Stimulated activated CD4-positive, alpha-beta T cell treated with anti-CD3 and anti-CD28 coated beads, TNF-alpha, amount 100 ng/mL, for 48 hours (primary cell): ENCODE measurements at places on chromosomes 12 and 14.

DNA sequence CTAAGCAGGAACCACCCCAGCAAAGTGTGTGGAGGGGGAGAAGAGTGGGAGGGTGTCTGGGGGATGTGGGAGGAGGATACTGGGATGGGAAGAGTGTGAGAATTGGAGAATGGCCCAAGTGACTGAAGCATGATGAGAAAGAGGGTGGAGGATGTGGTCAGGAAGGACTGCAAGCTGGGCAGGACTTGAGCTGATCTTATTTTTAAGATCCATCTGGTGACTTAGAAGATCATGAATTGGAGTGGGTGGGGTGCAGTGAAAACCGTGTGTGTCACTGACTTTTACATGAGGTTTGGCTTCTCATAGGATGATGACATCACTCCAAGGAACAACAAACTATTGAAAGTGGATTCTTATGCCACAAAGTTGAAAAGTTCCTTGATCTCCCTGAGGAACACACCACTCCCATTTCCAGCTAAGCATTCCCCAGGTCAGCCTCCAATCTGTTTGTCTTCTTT, 287.5 kb downstream of the GALC start:
- no peak for DNase-seq

GRCh38 chr12:97363693-97364092, 98.9 kb upstream of the RMST start:
- no peak for DNase-seq

- DNase-seq = no peak
Measured at GRCh38 chr14:99744873-99745224, 48.4 kb upstream of the EML1 start.

GRCh38 chr12:70110085-70110484, 133.1 kb upstream of the CNOT2 start:
- no peak for DNase-seq

- DNase-seq = no peak
Measured at GRCh38 chr12:18145924-18146323, 55.9 kb upstream of the RERGL start.

DNA sequence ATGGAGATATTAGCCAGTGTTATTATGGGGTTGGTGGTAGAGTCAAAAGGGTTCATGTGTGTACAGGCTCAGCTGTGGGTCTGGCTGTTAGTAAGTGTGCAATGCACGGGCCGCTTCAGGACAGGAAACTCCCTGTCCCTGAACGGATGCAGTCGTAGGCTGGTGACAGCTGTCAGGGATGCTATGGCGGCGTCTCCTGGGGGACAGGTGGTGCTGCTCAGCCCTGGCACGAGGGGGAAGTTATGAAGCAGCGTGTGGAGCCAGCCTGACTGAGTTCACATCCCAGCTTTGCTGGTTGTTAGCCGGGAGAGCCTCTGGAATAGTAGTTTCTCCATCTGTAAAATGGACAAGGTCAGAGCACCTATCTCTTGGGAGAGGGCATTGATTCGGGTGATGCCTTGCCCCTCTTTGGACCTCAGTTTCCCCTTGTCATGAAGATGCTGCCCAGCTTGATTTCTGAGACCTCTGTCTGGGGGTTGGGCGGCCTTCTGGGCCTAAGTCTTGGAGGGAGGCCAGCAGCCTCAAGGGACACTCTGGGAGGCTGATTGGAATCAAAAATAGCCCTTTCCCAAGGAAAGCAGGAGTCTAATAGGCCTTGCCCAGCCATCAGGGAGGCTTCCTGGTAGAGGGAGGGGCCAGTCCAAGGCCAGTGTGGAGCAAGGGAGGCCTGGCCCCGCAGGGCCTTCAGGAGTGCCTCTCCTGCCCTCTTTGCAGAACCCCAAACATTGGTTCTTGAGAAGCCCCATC, 7.1 kb downstream of the ASB2 start:
- no peak for DNase-seq

DNA sequence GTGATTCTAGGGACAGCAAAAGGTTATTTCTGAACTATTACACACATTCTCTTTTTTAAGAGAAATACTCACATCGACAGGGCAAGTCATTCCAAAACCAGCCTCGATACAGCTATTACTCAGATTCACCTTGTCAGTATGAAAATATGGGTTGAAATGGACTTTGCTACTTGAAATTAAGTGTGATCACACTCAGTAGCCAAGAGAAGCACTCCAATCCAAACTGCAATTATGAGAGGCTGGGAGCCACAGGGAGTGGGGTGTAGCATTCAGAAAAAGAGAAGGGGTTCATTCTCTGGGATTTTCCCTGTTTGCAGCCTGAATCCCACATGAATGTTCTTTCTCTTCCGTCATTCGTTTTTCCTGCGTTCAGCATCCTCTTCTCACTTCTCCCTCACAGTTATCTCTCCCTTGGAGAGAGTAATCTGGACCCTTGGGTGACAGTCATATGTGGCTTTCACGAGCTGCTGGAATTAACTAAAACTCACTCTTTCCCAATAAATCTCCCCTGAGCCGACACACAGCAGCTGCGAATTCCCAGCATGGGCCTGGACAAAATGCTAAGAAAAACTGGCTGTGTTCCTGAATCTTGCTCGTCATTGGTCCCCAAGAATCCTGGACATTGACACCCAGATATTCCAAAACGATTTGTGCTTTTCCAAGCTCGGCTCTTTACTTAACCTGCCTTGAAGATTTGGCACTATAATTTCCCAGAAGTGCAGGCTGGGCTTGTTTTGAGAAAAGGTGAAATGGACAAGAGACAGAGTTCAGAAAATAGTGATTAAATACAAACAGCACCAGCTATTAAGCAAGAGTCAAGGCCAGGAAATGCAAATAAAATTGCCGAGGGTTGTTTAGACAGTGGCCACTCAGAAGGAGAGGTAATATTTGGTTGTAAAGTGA, 199.5 kb upstream of the PLEKHG7 start:
- DNase-seq = no peak

GRCh38 chr12:108176292-108176691, 47.2 kb downstream of the WSCD2 start:
- DNase-seq = no peak
